ENCODE measurements at places on chromosomes 16 and 17.

- DNase-seq, result peak; percentile 47
Measured at GRCh38 chr17:58402047-58402446, 15.3 kb downstream of the RNF43 start.

DNA sequence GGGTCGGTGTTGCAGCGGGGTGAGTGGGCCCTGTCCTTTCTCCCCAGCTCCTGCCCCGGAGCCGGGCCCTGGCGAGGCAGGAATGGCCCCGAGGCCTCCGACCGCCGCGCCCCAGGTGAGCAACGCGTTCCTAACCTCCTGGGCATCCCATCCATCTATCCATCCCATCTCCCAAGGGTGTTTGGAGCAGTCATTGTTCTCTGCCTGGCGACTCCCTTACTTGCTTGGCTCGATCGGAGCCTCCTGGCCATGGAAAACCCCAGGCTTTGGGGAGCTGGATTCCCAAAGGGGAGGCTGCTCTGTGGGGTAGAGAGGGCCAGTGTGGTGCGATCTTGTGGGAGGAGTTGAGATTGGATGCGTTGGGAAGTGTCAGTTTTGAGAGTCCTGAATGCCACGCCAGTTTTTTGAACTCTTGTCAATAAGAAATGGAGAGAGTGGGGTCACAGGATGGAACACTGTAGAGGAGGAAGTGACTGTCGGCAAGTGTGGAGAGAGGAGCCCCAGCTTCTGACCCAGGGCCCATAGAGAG lies 684 bp downstream of the ZFP90 start:
- no peak for DNase-seq

DNA sequence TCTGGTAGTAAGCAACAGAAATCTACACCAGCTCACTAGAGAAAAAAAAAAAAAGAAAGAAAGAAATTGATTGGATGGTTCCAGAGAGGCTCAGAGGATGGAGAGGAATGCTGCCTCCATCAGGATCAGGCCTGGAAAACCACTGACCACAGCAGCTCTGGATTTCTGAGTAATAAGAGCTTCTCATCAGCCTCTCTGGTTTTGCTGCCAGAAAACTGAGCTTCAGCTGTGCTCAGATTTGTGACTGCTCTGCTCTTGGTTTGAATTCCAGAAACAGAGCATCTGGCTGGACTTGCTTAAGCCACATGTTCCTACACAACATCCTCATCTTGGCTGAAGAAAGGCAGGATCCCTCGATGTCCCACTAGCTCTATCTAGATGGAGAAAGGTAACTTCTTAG lies 25.9 kb downstream of the IRX6 start:
- peak; percentile 42 for DNase-seq

DNA sequence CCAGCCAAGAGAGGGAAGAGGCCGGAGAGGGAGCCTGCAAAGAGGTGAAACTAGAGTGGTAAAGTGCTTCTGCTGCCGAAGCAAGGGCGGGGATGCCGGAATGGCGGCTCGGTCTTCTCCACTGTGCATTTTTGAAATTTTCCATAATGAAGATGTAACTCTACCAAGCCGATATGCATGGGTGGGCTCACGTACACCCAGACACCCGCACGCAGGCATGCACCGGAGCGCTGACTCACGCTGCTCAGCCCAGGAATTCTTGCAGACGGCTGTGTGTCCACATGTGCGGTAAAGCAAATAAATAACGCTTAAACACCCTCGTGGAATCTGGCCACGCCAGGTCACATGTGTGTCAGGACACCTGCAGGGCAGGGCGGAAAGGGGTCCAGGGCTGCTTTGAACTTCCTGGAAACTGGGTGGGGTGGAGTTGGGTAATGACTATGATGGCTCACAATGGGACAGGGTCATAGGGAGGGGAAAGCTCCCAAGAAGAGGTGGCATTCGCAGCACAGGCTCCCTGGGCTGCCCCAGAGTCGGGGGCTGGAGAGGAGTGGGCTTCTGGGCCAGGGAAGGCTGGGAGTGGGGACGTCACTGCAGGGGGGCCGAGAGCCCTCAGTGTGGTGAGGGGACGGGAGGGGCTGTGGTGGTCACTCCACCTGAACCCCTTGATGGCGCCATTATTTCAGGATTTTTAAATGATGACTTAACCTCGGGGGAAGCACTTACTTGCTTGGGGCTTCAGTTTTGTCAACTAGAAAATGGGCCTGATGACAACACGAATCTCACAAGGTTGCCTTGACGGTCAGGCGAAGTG lies 265.5 kb downstream of the PARN start:
- peak; percentile 29 for DNase-seq

DNA sequence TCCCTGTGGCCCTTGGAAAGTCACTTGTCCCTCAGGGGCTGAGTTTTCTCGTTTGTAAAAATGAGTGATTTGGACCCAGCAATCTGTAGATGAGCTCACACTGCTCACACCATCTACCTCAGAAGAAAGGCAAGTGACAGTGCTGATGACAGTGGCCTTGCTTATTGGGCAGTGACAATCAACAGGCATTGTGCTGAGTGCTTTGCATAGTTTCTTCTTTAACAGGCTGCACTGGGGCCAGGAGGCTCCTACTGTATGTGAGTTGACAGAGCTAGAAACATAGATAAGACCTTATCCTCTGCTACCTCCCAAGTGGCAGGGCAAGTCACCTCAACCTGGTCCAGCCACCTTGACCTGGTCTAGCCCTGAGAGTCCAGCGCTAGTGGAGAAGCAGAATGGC lies 29.7 kb upstream of the SLC12A3 start:
- DNase-seq, result no peak

- DNase-seq, result no peak
Measured at GRCh38 chr16:78931678-78932077, 668.9 kb downstream of the MAF start.

DNA sequence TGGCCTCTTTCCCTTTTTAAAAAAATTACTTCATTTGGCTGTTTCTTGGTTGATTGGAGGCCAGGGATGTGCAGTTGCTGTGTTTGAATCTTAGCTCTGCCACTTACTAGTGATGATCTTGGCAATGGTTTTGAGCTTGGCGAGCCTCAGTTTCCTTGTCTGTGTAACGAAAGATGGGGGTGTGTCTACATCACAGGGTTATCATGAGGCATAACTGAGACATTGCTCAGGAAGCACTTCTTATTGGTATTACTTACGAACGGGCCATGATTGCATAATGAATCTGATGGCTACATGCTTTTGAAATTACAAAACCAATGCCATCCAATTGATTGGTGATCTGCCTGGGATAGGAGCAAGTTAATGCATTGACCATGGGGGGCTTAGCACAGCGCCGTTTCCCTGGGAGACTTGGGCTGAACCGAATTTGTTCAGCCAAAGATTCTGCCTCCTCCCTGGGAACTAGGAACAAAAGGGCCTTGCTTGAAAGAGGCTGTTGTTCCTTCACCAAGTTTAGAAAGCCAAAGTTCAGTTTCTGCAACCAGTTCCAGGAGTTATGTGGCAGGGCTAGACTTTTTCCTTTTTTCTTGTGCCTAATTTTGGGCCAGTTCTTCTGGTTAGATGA lies 21.9 kb downstream of the CMIP start:
- no peak for DNase-seq

DNA sequence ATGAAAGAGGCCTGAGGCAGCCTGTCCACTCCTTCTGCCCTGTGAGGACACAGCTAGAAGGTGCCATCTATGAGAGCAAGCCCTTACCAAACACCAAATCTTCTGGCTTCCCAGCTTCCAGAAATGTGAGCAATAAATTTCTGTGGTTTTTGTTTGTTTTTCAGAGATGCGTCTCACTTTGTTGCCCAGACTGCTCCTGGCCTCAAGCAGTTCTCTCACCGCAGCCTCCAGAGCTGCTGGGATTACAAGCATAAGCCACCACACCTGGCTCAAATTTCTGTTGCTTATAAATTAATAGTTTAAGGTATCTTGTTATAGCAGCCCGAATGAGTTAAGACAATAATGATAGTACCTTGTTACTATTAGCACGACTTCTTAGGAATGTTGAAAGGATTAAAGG lies 12.5 kb upstream of the SLC16A11 start:
- peak; percentile 38 for DNase-seq

DNA sequence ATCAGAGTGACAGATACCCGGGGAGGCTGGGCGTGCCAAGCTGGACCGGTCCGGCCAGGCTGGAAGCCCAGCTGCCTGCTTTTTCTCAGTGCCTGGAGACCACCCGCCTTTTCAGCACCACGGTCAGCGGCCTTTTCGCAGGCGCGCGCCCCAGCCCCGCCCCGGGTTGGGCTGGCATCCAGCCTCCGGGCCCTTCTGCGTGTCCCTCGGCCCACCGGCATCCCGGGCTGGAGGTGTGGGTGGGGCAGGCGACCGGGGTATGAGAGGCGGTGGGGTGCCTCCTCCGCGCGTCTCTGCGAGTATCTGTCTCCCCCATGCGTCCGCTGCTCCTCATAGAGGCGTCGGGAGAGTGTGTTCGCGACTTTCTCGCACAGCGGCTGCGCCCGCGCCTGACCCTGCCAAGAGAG lies 102.5 kb downstream of the MRM1 start:
- peak; percentile 22 for DNase-seq

DNA sequence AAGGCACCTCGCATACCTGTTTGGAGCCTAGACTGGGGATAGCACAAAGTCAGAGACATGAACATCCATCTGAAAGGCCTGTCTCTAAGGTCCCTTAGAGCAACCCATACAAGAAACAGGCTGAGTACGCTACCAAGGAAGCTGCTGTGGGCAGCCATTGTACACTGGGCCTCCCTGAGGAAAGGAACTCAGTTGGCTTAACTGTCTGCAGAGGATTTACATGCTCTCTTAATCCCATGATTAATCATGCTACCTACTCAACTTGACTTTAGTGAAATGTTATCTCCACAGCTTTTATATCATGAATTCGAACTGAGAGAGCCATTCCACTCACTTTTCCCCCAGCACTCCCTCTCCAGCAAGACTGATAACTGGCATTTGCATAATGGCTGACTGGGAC lies 26.0 kb downstream of the PHLPP2 start:
- no peak for DNase-seq

DNA sequence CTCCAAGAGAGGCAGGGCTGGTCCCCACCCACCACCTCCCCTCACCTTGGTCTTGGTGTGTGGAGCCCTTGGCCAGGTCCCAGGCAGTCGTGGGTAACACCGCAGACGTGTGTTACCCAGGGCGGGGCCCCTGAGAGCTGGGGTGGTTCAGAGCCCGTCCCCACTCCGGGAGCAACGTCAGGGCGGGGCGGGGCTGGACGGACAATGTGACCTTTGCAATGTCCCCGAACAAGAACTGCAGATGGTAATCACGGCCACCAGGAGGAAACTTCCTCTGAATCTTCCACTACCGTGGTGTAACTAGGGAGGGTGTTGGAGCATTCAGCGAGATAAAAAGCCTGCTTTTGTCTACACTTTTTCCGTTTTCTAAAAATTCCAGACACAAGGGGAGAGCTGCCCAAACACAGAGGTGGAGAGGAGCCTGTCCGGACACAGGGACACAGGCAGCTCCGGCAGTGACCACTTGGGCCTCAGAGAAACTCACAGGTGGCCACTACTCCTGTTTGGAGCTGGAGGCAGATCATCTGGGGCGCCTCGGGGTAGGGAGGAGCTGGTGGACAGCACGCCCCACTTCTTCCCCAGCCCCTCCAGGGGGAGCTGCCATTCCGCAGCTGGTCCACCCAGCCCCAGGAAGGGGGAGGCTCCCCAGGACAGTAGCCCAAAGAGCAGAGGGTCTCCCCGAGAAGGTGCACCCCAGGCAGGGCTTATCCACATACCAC lies 14.2 kb upstream of the SLC38A10 start:
- peak; percentile 52 for DNase-seq

GRCh38 chr16:78956859-78957258 lies 643.7 kb downstream of the MAF start:
- DNase-seq, result no peak

DNA sequence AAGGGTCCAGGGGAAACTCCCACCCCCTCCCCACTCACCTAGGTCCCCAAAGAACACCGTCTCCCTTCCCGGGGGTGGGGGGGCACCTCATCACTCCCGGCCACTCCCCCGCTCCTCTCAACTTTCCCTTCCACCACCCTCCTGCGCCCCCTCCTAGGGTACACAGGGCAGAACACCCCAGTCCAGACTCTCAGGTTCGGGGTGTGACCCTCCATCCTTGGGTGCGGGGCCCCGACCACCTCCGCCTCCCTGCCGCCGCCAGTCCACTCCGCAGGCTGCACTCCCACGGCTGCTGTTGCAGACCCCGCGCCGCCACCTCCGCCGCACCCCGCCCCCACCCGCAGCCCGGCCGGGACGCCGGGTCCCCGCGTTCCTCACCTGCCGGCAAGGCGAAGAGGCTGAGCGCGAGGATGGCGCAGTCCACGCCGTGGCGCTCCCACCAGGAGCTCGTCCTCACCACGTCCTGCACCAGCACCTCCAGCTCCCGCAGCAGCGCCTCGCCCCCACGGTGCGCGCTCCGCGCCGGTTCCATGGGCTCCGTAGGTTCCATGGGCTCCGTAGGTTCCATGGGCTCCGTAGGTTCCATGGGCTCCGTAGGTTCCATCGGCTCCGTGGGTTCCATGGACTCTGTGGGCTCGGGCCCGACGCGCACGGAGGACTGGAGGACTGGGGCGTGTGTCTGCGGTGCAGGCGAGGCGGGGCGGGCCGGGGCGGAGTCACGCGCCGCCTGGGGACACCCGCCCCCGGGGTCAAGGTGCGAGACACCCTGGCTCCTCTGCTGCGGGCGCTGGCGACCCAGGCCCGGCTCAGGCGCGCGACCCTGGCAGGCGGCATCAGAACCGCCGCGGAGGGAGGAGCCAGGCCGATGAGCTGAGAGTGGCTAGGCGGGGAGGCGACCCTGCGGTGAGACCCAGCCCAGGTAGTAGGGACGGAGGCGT lies at the start of gene FADS6:
FADS6 (minus strand) TSS at position 660 of the 938 bp plus-strand sequence; CDS start at position 622, 38 bp downstream.
- no peak for DNase-seq

DNA sequence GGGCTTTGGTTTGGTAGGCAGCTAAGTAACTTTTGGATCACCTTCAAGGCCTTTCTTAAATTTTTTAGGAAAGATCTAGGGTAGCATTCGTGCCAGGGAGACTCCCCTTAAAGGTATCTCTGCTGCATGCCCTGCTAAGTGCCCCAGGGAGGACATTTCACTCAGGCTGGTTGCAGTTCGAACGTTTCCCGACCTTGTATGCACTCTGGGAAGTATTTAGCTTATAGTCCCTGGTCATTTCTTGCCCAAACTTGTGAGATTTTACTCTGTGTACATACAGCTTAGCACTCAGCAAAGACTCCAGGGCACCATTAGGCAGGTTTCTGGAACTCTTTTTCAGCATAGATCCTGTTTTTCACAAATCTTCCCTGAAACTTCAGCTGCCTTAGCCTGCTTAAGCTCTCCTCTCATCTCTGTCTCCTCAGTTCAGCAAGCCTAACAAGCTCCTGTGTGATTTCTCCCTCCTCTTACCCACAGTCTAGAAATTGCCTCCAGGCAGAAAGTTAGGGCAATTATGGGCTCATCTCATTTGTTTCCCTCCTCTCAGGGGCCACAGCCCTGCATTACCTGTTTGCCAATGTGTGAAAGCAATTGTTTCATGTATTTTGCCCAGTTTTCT lies 84.6 kb downstream of the MRTFB start:
- no peak for DNase-seq

All from HT1080 (cell line).